Stimulated activated CD4-positive, alpha-beta T cell treated with anti-CD3 and anti-CD28 coated beads, TNF-alpha, amount 100 ng/mL, for 24 hours (primary cell): ENCODE measurements at places on chromosomes 7 and 10.

- DNase-seq = no peak
Observed at GRCh38 chr10:123807444-123808035, 84.1 kb downstream of the CPXM2 start.

GRCh38 chr10:132591166-132591971 lies 53.8 kb downstream of the INPP5A start:
- DNase-seq = no peak

DNA sequence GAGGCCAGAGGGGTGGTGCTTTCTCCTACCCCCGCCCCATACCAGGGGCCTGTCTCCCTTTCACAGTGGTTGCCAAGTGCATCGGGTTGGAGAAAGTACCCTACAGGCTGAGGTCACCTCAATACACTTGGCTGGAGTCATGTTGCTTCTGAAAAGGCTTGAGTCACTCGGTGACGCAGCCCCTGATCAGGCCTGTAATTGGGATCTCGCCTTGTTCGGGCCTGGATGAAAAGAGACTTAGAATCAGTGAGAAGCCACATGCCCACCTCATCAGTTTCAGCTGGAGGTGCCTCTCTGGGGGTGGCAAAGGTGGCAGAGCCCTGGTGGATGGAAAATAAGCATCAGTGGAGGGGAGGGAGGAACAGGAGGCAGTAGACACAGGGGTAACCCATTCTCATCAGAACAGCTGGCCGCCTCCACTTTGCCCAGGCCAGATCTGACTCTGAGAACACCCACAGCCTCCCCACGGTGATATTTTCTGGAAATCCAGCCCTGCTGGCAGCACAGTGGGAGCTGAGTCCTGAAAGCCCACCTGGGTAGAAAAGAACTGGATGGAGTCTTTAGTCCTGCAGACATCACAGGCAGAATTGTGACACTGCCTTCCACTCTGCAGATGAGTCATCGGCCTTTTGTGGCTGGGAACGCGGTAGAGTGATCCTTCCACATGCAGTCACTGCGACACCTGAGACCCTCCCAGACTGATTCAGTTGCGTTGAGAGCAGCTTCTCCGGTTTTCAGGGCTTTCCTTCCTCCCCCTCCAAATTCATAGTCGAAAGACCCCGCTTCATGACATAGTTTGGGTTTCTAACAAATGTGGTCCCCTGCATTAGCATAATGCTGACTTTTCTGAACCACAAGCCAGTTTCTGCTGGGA lies 108.0 kb downstream of the GRK5 start:
- DNase-seq = peak; percentile 62

- DNase-seq = no peak
Observed at GRCh38 chr10:2049560-2049959, 312.2 kb upstream of the ADARB2 start.
